ENCODE measurements at places on chromosomes 12 and 14. TPM values are rescaled to one million over a fixed set of nuclear protein-coding genes. Genes with fewer than 3 reads are reported as not detected.
A peak's percentile ranks its signal among the peaks of the same experiment; 100 is the strongest.

DNA sequence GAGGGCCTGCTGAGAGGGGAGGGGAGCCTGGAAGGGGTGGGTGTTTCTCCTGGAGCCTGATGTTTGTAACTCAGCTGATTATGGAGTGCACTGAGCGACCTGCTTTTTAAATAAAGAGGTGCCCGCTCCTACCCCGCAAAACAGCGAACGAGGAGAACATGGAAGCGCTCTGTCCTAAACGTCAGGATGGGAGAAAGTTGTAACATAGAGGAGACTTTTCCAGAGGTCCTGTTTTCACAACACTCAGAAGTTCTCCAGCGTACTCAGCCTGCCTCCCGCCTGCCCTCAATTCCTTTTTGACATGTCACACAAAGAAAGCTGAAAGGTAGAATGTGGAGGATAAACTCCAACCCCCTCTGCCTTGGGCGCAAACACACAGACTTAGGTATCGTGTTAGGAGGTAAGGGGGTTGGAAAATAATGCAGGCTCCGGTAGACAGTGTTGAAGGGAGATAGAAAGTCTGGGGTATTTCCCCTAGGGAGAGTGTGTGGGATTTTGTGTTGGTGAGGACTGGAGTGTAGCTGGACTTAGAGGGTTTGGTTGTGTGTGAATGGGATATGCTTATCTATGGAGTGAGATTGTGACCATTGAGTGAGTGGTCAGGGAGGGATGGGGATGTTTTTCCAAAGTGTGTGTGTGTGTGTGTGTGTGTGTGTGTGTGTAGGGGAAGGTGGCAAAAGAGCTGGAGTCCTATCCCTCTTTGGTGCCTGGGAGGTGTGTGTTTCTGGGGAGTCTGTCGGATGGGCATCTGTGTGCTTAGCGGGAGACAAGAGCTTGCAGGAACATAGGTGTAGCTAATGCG is 2.1 kb downstream of the NTF3 start:
- DNase-seq: no peak

- DNase-seq: no peak
Measured at GRCh38 chr14:46368275-46368674, 283.3 kb downstream of the RPL10L start.

DNA sequence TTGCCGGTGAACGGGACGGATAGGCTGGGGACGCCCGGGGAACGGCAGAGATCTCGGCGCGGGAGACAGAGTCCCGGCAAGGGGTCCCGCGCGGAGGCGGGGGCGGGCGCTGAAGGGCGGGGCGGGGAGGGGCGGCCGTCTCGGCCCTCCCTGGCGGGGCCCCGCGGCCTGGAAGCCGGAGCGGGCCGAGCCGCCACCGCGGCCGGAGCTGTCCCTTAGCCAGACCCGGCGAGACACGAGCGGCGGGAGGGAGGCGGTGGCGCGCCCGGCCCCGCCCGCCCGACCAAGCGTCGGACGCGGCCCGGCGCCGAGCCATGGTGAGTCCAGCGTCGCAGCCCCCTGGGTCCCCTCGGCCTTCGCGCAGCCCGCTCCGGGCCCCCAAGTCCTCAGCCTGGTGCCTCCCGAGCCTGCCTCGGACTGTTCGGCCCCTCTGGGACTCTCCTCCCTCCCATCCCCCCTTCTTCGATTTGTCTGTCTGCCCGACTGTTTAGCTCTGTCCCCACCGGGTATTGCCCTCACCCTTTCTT is at the start of gene ARHGEF40:
Gene ARHGEF40, plus strand, starts transcription at position 222 of the 527 bp plus-strand sequence. Its CDS starts 93 bp downstream, at position 315.
- DNase-seq: peak; percentile 66

DNA sequence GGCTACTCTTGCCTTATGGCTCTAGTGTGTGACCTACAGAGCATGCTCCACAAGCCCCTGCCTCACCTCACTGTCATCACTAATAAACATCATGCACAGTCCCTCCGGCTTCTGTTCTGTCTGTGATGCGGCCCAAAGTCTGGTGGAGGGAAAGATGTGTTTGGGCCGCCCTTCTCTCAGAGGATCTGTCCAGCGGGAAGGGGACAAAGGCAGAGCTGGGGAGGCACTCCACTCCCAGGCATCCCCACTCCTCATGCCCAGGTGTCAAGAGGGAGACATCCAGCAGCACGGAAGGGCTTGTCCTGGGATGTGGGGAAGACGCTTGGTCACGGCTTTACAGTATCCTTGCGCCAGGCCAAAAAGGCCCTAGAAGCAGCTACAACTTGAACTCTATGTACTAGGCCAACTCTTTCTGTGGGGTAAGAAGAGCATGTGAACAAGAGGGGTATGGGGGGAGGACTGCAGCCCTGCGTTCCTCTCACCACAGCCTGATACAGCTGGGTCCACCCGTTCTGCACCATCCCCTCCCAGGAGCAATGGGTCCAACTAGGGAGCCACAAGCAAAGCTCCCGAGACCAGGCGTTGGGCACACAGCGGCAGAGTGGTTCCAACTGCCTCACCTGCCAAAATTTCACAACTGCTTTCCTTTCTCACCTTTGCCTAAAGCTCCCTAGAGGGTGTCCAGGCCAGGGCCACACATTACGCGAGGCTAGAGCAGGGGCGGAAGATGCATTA is 10.7 kb downstream of the CACNB3 start:
- DNase-seq: no peak

Gene CHMP4A
- 35.5 TPM for polyA plus RNA-seq

Measured in muscle of arm (tissue), 14 donors.